ENCODE measurements at places on chromosomes 12 and 14.

DNA sequence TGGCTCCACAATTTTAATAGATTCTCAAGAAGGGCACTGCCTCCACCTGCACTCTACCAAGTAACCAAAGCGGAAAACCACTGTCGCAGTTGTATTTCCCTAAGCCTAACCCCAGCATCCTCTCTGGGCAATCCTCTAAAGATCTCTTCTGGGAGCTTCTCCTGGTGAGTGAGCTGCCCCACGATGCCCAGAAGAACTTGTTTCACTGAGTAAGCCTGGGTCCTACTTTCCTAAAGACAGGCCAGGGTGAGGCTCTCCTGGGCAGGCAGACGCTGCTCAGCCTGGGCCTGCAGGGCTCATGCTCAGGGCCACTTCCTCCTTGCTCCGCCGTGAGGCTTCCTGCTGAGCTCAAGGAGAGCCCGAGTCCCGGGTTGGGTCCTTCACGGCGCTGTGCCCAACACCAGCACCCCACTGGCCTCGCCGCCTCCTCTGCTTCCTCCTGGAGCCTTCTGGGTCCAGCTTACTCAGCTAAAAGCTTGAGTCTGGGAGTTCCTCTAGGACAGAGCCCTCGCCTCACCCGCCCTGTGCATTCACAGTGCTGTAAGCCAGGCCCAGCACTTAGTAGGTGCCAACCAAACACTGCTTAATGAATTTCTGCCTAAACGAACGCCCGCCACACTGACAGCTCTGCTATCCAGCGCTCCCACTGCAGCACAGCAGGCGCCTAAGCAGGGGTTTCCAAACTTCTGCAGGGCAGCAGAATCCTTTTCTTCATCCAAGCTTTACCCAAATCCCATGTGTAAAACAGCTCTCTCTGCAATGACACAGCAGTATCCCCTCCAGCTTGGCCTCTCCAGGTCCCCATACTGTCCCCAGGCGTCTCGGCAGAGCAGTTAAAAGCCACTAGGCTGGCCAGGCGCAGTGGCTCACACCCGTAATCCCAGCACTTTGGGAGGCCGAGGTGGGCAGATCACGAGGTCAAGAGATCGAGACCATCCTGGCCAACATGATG lies 5.7 kb downstream of the RAB35 start:
- H3K27me3 ChIP-seq, result no peaks in the 10 kb centered on the region
- H3K4me1 ChIP-seq, result peaks cover 15% of the 10 kb centered on the region

DNA sequence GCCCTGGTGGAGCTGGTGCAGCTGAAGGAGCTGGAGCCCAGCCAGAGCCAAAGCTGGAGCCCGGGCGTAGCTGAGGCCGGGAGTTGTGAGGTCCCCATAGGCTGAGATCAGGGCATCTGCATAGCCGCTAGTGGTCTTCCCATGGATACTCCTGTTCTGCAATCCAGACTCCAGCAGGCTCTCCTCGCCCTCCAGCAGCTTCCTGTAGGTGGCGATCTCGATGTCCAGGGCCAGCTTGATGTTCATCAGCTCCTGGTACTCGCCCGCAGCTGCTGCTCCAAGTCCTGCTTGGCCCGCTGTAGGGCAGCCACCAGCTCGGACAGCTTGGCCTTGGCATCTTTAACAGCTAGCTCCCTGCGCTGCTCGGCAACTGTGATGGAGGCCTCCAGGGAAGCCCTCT lies 966.1 kb downstream of the FSCB start:
- peak; percentile 75 for DNase-seq
- no peaks in the 10 kb centered on the region for H3K4me1 ChIP-seq
- H3K36me3 ChIP-seq, result no peaks in the 10 kb centered on the region
- no peak overlapping the region for H3K27ac ChIP-seq

GRCh38 chr12:82688035-82688501 lies 1.4 kb downstream of the TMTC2 start:
- H3K27me3 ChIP-seq, result no peaks in the 10 kb centered on the region
- no peak for DNase-seq
- H3K36me3 ChIP-seq, result no peaks in the 10 kb centered on the region
- H3K4me3 ChIP-seq, result peak overlapping the region; percentile 93
- H3K27ac ChIP-seq, result no peak overlapping the region
- H3K4me1 ChIP-seq, result peaks cover 5% of the 10 kb centered on the region

GRCh38 chr14:101457936-101458740 lies 103.2 kb upstream of the DIO3 start:
- DNase-seq, result peak; percentile 67
- H3K27ac ChIP-seq, result peak overlapping the region; percentile 46
- peaks cover 7% of the 10 kb centered on the region for H3K4me1 ChIP-seq
- no peaks in the 10 kb centered on the region for H3K36me3 ChIP-seq
- no peak overlapping the region for H3K4me3 ChIP-seq
- peaks cover 2% of the 10 kb centered on the region for H3K27me3 ChIP-seq

GRCh38 chr14:82759656-82760055 lies 1226.0 kb upstream of the SEL1L start:
- H3K27ac ChIP-seq, result no peak overlapping the region
- H3K36me3 ChIP-seq, result no peaks in the 10 kb centered on the region
- no peak overlapping the region for H3K4me3 ChIP-seq
- DNase-seq, result no peak

GRCh38 chr12:86663173-86663572 lies 407.0 kb upstream of the MGAT4C start:
- H3K27ac ChIP-seq, result no peak overlapping the region
- no peaks in the 10 kb centered on the region for H3K36me3 ChIP-seq
- no peak for DNase-seq
- no peak overlapping the region for H3K4me3 ChIP-seq

DNA sequence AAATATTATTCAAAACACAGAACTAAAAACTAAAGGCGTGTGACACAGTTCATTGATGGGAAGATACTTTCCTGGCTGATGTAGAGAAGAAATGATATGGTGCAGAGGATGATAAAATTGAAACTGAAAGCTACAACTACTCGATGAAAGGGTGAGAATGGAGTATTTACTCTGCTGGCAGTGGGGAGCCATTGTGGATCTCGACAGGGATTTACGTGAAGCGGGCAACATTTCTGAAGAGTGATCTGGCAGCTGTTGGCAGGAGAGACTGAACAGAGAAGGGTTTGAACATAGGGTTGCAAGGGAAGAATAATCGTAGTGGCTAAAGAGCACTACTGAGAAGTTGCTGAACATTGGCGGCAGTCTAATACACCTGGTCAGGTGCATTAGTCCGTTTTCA lies 464.9 kb downstream of the PDZRN4 start:
- DNase-seq, result no peak
- no peaks in the 10 kb centered on the region for H3K36me3 ChIP-seq
- no peak overlapping the region for H3K4me3 ChIP-seq
- no peak overlapping the region for H3K27ac ChIP-seq

GRCh38 chr12:132657004-132657727 lies 30.0 kb downstream of the POLE start:
- H3K27me3 ChIP-seq, result no peaks in the 10 kb centered on the region
- no peak overlapping the region for H3K4me3 ChIP-seq
- H3K4me1 ChIP-seq, result no peaks in the 10 kb centered on the region

DNA sequence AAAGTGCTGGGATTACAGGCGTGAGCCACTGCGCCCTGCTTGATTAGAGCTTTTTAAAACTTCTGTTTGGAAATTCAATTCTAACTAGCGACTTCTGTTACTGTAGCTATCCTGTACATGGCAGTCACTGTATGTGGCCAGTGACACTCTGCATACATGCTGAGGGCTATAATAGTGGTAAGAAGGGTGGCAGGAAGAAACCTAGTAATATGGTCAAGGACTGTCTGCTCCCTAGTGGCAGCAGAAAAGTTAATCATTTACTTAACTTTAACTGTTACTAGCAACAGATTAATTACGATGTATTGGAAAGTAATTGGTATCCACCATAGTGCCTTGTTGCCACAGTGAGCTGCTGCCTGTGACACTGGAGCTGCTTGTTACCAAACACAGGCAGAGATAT lies 149.0 kb downstream of the KITLG start:
- no peak overlapping the region for H3K4me3 ChIP-seq
- peak; percentile 27 for DNase-seq
- H3K4me1 ChIP-seq, result no peaks in the 10 kb centered on the region
- H3K27ac ChIP-seq, result no peak overlapping the region

DNA sequence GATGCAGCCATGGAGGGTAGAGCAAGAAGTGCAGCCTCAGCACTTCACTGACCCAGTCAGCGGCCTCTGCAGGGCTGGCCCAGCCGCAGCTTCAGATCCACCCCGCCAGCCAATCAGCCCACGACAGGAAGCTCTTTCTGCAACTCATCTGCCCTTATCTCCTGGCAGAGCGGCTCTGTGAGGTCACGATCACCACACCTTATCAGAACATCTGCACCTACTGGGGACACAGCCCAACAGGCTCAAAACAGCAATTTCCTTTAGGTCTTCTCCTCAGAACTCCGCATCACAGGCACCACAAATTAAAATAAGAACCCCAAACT lies 287.3 kb downstream of the BCL11B start:
- H3K4me3 ChIP-seq, result no peak overlapping the region
- H3K27me3 ChIP-seq, result no peaks in the 10 kb centered on the region
- DNase-seq, result peak; percentile 79
- H3K4me1 ChIP-seq, result peaks cover 10% of the 10 kb centered on the region
- peak overlapping the region; percentile 17 for H3K27ac ChIP-seq
- H3K36me3 ChIP-seq, result no peaks in the 10 kb centered on the region

DNA sequence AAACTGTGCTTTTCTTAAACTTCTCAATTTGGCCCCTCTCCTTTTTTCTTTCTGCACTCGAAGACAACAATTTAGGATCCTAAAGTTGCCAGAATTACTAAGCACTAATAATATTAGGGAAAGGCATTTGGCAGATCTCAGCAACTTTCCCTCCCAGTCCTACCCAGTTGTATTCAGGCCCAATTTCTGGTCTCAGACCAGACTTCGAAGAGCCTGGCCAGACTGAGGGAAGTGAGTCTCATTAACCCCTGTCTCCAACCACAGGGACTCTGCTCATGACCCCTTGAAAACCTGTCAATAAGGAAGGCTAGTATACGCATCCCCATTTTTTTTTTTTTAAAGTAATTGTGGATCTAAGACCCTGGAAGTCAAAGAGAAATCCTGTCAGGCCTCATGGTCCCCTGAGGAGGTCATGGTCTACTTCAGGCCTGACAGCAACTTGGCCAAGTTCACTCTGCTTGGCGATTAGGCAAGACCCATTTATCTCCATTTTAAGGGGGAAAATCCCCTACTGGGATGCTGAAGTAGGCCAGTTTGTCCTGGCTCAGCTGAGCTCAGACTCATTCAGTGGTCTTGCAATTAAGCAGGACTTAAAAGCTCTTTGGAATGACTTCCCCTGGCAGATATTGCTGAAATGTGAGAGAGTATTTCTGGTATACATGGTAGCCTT lies 521.0 kb downstream of the FUT8 start:
- H3K36me3 ChIP-seq, result no peaks in the 10 kb centered on the region
- no peaks in the 10 kb centered on the region for H3K27me3 ChIP-seq
- DNase-seq, result no peak
- no peak overlapping the region for H3K27ac ChIP-seq

Measured in mesendoderm (in vitro differentiated cells).